GOT3 (cell line): ENCODE measurements at places on chromosomes 2 and 18.

GRCh38 chr2:198054299-198054698, 249.9 kb downstream of the PLCL1 start:
- DNase-seq: no peak

DNA sequence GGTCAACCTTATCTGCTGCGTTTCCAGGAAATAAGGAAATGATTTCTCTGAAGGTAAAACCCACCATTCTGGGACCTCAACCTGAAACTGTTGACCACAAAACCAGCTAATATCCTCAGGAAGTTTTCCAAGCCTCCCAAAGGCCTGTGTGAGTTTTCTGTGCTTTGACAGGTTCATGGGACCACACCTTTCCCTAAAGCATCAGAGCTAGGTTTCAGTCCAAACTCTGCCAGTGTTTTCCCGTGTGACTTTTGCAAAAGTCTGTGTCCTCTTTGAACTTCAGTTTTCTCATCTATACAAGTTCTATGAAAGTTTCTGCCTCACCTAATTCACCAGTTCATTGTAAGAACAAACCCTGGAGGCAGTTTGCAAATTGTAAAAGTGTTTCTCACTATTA, 39.8 kb downstream of the VSNL1 start:
- no peak for DNase-seq

GRCh38 chr2:119283873-119284331, 60.3 kb downstream of the STEAP3 start:
- peak; percentile 38 for DNase-seq

GRCh38 chr2:205822579-205822978, 140.3 kb downstream of the NRP2 start:
- DNase-seq: no peak

DNA sequence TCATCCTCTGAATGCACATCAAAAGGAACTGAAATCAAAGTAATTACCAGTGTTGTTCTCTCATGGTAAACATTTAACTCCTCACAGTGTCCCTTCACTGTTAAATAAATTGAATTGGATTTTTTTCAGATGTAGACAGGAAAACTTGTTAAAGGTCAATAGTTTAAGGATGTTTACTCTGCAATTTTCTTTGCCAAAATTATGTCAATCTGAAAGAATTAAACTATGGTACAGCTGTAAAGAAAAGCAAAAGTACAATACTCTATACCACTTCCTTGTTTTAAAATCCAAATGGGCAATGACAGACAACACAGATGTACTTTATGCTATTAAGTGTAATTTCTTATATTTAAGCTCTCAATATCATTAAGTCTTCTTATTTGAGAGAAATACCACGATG, 153.2 kb downstream of the WDPCP start:
- no peak for DNase-seq

GRCh38 chr2:127400533-127400896, 12.7 kb upstream of the MAP3K2 start:
- no peak for DNase-seq

- no peak for DNase-seq
These were observed 95.5 kb downstream of the DYSF start for GRCh38 chr2:71548646-71549425.

- DNase-seq: no peak
These were observed 143.6 kb downstream of the MYO3B start for GRCh38 chr2:170321526-170321925.

- no peak for DNase-seq
These were observed 163.9 kb upstream of the CCDC150 start for GRCh38 chr2:196475611-196476010.

DNA sequence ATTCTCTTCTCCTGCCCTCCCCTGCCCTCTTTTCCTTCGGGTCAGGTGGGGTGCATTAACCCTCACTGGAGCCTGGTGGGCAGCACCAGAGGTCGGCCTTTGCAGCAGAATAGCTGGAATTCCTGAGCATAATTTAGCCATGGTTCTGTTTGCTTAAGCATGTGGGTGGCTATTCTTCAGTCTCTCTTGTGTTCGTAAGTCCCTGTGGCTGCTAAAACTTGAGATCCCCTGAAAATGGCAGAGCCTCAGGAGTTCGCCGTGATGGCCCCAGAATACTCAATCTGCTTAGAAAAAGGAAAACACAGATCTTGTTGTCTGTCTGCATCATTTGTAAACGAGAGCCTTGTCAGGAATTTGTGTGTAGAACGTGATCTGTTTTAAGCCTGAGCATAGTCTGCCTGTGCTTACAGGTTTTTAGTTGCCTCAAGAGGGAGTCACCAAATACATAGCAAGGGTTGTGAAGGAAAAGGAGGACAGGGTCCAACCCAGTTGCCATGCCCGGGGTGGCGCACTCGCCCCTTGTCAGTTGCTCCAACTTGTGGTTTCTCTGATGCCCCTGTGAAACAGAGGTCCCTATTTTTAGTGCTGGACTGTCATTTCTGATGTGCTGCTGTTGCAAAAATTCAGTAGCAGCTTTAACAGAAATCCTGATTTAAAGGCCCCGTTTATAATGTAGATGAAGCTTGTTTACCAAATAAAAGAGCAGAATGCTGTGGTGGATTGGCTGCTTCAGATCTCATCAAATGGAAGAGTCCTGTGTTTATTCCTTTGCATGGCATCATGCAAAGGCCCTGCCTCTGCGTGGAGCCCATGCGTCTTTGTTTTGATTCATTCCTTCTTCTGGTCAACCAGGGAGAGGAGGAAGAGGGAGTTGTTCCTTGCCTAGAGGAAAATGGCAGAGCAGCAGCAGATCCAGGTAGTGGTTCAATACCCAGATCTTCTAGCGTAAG, 74.8 kb downstream of the WDSUB1 start:
- DNase-seq: no peak

GRCh38 chr2:64581018-64581417, 56.9 kb downstream of the AFTPH start:
- no peak for DNase-seq

GRCh38 chr18:45854036-45854586, 28.6 kb downstream of the SIGLEC15 start:
- no peak for DNase-seq

DNA sequence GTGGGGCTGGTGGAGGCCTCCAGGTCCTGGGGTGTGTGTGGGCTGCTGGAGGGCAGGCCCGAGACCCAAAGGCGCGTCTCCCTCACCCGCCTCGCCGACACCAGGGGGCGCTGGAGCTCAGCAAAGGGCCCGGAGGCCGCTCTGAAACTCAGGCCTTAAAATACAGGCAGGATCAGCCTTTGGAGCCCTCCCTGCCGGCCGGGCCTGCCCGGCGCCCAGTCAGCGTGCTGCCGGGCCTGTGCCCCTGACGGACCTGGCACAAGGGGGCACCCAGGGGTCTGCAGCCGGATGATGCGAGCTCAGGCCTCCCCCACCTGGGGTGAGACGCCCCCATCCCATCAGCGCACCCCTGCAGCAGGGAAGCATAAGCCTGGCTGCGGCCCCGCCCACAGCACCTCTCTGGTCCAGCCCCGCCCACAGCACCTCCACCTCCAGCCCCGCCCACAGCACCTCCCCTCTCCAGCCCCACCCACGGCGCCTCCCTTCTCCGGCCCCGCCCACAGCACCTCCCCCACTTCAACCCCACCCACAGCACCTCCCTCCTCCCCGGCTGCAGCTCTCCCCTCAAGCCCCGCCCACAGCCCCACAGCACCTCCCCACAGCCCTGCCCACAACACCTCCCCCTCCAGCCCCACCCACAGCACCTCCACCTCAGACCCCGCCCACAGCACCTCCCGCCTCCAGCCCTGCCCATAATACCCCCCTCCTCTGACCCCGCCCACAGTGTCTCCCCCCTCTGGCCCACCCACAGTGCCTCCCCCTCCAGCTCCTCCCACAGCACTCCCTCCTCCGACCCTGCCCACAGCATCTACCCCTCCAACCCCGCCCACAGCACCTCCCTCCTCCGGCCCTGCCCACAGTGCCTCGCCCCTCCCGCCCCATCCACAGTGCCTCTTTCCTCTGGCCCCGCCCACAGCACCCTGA, 92.8 kb upstream of the OTOS start:
- DNase-seq: peak; percentile 42

DNA sequence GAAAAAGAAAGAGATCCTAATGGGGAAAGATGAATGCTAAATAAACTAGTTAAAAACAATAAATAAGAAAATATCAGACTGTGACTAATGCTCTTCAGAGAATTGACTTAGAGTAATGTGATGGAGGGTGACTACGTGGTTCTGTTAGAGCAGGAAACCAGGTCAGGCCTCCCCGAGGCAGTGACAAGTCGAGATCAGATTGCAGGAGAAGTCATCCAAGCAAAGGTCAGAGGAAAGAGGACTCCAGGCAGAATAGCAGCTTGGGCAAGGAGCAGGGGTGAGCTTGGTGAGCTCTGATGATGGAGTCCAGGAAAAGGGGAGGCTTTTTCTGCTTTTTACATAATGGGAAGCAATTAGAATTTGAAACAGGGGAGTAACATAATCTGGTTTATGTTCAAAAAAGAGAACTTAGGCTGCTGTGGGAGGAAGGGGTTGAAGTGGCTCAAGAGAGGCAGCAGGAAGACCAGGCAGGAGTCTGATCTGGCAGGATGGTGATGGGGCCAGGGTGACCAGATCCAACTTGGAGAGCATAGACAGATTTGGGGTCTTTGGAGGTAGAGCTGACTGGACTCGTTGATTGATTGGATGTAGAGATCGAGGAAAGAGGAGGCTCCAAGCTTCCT, 27.3 kb upstream of the ITGB6 start:
- DNase-seq: no peak

DNA sequence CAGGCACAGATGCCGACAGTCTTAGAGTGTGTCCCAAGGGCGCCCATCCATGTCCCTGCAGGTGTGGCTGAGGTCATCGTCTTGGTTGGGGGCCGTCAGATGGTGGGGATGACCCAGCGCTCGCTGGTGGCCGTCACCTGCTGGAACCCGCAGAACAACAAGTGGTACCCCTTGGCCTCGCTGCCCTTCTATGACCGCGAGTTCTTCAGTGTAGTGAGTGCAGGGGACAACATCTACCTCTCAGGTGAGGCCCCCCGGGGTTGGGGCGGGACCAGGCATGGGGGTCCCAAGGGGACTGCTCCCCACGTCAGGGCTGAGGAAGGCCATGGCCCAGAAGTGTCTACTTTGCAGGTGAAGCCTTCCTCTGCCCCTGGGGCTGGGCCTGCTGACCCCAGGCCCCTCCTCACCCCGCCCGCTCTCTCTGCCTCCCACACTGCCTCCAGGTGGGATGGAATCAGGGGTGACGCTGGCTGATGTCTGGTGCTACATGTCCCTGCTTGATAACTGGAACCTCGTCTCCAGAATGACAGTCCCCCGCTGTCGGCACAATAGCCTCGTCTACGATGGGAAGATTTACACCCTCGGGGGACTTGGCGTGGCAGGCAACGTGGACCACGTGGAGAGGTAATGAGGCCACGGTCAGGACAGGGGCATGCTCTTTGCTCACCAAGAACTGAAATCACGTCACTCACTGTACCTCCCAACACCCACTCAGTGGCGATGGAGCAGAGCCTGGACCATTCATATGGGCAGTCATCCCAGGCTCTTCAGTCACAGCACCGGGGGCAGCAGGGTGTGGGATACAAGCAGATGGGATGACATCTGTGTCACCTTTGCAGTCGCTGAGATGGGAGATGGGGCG, 230.8 kb downstream of the ATAD2B start:
- no peak for DNase-seq

- no peak for DNase-seq
These were observed 497.9 kb upstream of the FANCL start for GRCh38 chr2:58739033-58739432.

DNA sequence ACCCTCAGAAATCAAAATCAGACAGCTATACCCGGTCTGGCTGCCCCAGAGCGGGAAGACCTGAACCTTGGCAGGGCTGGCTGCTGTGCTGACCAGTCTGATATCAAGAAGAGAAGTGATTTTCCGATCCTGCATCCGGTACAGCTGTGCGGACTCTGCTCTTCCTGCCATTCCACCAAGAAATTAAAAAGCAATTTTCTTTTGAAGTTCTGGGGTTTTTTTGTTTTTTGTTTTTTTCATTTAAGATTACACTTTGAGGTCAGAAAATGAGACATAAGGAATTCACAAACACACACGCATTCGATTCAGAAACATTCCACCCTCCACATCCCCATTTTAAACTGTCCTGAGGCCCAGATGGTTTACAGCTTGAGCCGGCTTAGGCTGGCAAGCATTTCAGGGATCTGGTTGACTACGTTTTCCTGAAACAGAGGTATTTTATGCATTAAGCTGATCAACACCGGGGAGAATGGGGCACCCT, 156.5 kb downstream of the COL6A3 start:
- DNase-seq: no peak

DNA sequence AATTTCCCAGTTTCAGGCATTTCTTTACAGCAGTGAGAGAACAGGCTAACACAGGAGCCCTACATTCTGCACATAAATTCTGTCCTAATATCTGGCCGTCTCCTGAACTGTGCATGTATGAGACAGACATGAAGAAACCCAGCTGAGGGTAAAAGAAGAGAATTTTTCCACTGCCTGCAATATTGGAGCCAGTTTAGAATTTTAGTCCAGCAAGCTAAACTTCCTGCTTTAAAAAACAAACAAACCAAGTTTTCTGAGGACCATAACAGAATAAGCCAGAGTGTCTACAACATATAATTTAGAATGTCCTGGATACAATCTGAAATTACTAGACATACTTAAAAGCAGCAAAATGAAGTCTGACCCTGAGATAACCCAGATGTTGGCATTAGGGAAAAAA, 215.1 kb upstream of the KLHL29 start:
- DNase-seq: no peak

GRCh38 chr2:206521612-206522011, 78.3 kb downstream of the ADAM23 start:
- no peak for DNase-seq

GRCh38 chr2:196123679-196124373, 47.6 kb downstream of the STK17B start:
- no peak for DNase-seq

DNA sequence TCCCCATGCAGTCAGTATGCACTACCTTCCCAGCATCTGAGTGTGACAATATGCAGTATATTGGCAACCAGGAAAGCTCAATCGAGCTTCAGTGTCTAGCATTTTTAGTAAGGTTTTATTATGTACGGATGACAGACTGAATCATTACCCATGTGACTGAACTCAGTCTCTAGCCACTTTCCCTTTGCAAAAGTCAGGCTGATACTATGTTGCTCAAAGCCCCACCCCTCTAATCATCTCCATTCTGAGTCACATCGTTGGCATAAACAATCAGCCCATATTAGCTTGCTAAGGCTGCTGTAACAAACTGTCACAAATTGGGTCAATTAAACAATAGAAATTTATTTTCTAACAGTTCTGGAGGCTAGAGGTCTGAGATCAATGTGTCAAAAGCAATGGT, 25.8 kb upstream of the SRD5A2 start:
- DNase-seq: no peak

DNA sequence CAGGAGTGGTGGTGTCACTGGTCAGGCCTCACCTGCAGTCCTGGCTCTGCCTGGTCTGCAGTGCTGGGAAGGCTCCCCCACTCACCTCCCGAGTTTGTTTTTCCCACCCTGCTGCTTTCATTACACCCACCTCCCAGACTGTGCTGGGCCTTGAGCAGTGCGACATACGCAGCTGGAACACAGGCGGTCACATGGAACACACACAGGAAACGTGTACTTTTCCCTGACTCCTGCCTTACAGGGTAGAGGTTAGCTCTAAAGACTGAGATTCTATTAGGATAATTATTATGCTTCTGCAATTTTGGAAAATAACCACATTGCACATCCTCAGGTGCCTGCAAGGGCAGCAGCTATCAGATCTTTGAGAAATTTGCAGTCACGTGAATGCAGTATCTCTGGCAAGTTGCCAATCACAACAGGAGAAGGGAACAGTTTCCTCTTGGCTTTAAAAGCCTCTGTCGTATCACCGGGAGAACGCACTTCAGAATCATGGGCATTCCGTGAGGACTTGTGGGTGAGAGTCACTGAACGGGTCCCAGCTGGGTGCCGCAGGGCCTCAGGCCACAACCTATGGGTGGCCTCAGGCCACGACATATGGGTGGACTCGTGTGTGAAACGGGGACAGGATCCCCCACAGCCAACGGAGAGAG, 136.5 kb downstream of the ZNF236 start:
- DNase-seq: no peak

- no peak for DNase-seq
These were observed 246.3 kb upstream of the COL3A1 start for GRCh38 chr2:188727846-188728245.
